Pulmonary artery endothelial cell (primary cell): ENCODE measurements at places on chromosomes 12 and 14. TPM values are rescaled to one million over a fixed set of nuclear protein-coding genes. Genes with fewer than 3 reads are reported as not detected.

GRCh38 chr14:21003788-21004346 lies 4.8 kb downstream of the SLC39A2 start:
- DNase-seq: no peak

GRCh38 chr12:26097046-26097878 lies 27.6 kb downstream of the BHLHE41 start:
- no peak for DNase-seq

DNA sequence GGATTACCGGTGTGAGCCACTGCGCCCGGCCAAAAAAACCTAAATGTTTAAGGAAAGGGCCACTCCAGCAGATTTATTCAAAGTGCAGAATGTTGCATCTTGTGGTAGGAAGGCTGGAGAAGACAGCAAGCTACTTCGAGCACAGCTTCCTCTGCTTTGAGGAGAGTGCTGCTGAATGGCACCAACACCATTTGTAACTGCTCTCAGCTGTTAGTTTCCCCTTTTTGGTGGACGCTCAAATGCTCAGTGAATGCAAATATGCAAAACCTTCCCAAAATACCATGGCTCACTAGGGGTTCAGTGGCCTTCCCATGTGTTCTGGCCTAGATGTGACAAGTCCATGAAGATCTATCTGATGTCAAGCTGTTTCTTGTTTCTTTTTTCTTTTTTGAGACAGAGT lies 2.9 kb upstream of the TDRD9 start:
- no peak for DNase-seq

- no peak for DNase-seq
Measured at GRCh38 chr12:120468821-120469449, 613 bp downstream of the SRSF9 start.

GRCh38 chr14:82562881-82563280 lies 1029.2 kb upstream of the SEL1L start:
- DNase-seq: no peak

- no peak for DNase-seq
Measured at GRCh38 chr12:131962069-131962468, 12.3 kb downstream of the EP400 start.

DNA sequence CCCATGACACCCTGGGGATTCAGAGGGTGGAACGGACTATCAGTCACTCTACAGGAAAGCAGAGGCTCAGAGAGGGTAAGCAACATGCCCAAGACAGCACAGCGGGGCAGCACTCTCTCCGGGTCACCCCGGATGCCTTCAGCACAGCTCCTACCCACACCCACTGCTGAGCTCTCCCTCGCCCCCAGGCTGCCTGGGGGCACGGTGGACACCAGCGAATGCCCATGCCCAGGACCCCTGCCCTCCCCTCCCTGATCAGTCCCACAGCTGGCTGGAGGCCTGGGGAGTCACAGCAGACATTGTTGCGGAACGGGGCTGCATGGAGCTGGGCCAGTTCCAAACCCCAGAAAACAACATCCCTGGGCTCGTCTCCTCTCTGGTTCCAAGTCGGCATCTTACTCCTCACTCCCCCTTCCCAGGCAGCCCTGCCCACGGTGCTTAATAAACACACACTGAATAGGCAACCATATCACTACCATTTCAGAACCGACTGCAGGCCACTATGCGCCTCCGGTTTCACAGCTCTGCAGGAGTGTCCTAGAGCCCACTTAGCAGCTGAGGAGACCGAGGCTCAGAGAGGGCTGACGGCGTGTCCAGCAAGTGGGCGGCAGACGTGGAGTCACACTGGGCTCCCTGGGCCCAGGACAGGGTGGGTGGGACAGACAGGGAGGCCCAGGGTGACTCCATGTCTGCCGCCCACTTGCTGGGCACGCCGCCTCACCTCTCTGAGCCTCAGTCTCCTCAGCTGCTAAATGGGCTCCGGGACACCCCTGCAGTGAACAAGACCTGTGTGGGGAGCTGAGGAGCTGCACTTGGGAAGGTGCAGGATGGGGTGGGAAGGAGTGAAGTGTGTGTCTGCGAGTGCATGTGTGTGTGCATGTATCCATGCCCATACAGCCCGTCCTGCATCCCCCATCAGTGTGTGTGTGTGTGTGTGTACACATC lies 27.0 kb downstream of the CCDC85C start:
- DNase-seq: no peak

The MYL2 gene
- not detected in 2 replicates for total RNA-seq

DNA sequence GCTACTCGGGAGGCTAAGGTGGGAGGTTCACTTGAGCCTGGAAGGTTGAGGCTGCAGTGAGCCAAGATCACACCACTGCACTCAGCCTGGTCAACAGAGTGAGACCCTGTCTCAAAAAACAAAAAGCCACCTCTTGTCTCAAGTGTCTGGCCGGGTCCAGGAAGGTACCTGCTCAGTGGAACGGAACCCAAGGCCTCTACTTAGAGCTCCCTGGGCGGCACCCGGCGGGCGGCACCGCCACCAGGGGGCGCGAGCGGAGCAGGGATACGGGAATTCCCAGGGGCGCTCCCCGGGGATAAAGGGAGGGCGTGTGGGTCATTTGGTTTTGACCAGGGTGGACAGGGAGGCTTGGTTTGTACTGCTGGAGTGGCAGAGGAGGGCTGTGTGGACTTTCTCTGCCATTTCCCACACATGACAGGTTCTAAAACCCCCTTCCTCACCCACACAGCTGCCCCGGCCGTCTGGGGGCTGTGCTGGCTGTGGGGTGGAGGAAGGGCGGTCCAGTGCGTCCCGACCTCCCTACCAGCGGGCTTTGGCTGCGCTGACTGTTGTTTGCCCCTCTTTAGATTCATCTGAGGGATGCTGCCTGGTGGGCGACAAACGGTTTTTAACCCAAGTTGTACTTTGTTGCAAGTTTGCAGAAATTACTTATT lies 91.4 kb downstream of the SETD3 start:
- DNase-seq: no peak

GRCh38 chr12:70948976-70949336 lies 28.4 kb upstream of the PTPRR start:
- no peak for DNase-seq

The KCNK10 gene
- 0.13 TPM in 1 of 2 replicates, not detected in the other for total RNA-seq

The GALNT9 gene
- total RNA-seq: 0.11 and 0.33 TPM in 2 replicates

- no peak for DNase-seq
Measured at GRCh38 chr14:104640681-104641080, 36.1 kb upstream of the TMEM179 start.

The CDKN3 gene
- total RNA-seq: 36.5 and 76.4 TPM in 2 replicates

GRCh38 chr14:74516451-74517160 lies 23.0 kb downstream of the ISCA2 start:
- DNase-seq: no peak

The ZNF26 gene
- 10.8 and 13.2 TPM in 2 replicates for total RNA-seq

The ANO2 gene
- total RNA-seq: 9.4 and 12.7 TPM in 2 replicates

DNA sequence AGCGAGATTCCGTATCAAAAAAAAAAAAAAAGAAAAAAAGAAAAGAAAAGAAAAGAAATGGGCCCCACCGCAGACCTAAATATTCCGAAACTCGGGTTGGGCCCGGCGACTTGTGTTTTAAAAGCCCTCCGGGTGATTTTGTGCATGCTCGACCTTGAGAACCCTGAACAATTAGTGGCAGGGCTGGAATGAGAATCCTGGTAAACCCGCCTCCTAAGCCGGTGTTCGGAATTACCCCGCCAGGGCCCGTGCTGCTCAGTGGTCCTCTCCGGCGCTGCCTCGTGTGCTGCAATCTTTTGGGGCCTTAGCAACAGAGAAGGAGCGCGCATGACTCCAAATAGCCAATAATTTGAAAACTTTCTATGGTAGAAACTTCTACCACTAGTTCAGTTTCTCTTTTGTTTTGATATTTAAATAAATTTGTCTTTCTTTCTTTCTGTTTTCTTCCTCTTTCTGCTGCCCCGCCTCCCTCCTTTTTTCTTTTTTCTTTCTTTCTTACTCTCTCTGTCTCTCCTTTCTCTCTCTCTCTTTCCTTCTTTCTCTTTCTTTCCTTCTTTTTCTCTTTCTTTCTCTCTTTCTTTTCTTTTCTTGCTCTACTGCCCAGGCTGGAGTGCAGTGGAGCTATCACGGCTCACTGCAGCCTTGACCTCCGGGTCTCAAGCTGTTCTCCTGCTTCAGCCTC lies 1.5 kb upstream of the GALNT6 start:
- no peak for DNase-seq

- DNase-seq: no peak
Measured at GRCh38 chr12:49545815-49546214, 7.0 kb downstream of the KCNH3 start.

The RTN1 gene
- total RNA-seq: 0.78 and 1.5 TPM in 2 replicates

DNA sequence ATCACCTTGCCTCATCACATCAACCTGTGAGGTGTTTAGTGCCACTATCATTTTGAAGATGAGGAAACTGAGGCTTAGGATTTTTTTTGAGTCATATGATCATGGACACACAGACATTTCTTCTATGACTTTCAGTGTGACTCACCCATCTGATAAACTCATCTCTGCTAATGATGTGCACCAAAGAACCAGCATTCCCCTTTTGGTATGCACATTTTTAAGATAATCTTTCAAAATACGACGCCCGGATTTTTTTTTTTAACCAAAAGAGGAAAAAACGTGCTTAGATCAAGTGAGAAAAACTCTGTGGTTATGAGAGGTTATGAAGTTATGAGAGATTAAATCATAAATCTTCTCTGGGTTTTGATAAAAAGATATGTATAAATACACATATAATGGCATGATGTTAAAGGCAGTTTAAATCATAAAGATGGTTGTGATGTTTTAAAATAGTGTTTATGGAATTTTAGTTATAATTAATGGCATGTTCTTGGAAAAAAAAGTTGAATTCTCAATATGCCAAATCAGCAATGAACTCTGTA lies 948.1 kb downstream of the TMTC2 start:
- DNase-seq: no peak

DNA sequence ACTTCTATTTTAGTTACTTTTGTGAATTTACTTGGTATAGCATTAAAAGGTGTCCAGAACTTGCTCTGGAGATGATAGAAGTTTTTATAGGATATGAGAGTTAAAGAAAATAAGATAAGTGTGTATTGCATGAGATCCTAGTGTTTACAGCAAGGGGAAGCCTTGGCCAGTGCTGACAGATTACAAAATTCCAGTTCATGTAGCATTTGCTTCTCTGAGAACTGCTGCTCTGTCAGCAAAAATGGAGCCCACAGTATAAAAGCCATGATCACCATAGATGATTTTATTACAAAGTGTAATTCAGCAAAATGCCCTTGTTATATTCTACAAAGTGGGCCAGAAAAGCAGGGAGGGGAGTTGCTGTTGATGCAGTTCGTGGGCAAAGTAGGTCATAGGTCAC lies 40.0 kb upstream of the ATF1 start:
- DNase-seq: no peak

The DACT1 gene
- total RNA-seq: 0.35 and 0.40 TPM in 2 replicates

DNA sequence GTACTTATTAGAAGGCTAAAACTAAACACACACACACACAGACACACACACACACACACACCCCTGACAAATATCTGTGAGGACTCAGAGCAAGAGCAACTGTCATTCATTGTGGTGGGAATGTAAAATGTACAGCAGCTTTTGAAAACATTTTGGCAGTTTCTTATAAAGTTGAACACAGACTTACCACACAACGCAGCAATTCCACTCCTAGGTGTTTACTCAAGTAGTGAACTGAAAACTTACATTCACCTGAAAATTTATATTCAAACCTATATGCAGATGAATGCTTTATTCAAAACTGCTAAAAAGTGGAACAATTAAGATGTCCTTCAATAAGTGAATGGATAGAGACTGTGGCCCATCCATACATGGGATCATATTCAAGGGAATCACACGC lies 18.6 kb downstream of the ZNF605 start:
- DNase-seq: no peak

- DNase-seq: no peak
Measured at GRCh38 chr12:11067514-11067913, 5.4 kb upstream of the TAS2R46 start.

The IRAK3 gene
- total RNA-seq: 9.4 and 15.5 TPM in 2 replicates
